ENCODE measurements at places on chromosomes 11 and 22.

DNA sequence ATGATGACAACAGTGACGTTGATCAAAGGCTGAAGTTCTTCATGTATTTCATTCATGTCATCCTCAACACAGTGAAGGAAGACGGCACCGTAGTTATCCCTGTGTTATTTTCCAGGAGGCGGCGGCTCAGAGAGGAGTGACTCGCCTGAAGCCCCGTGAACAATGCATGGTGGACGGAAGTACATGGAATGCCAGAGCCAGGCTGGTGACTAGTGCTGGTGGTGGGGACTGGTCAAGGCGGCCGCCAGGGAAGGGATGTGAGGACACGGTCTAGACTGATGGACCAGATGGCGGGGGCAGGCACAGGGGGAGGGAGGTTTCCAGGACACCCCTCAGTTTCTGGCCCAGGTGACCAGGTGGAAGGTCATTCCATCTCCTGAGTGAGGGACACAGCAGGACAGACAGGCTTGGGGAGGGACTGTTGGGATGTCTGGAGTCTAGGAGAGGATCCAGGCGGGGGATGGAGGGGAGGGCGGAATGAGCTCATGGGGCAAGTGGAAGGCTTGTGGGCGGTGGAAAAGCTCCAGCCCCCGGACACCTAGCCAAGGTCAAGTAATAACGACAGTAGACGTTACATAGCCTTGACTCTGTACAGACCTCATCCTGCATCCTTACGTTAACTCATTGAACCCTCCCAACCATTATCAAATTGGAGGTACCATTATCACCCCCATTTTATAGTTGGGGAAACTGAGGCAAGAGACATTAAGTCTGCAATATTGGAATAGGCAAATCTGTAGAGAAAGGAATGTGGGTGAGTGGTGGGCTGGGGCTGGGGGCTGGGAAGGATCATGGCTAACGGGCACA is 16.0 kb upstream of the PICK1 start:
- no peak for DNase-seq

GRCh38 chr11:40295466-40295865 is 1164.0 kb downstream of the LRRC4C start:
- DNase-seq: no peak

GRCh38 chr11:76672431-76673175 is 2.1 kb upstream of the LRRC32 start:
- DNase-seq: no peak

DNA sequence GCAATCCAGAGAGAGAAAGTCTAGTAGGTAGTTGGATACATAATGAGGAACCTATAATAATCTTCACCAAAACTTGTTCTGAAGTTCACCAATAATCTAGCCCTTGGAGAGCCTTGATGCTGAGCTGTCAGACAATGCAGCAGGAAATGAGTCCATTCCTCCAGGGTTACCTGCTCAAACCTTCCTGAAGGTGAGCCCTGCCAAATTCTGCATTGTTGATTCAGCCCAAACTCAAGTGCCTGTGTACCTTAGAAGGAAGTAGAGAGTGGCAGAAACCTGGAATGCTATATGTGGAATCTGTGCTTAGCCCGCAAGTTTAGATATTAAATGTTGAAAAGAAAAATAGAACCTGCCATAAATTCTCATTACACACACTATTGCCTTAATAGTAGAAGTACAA is 77.4 kb upstream of the SPON1 start:
- DNase-seq: no peak

DNA sequence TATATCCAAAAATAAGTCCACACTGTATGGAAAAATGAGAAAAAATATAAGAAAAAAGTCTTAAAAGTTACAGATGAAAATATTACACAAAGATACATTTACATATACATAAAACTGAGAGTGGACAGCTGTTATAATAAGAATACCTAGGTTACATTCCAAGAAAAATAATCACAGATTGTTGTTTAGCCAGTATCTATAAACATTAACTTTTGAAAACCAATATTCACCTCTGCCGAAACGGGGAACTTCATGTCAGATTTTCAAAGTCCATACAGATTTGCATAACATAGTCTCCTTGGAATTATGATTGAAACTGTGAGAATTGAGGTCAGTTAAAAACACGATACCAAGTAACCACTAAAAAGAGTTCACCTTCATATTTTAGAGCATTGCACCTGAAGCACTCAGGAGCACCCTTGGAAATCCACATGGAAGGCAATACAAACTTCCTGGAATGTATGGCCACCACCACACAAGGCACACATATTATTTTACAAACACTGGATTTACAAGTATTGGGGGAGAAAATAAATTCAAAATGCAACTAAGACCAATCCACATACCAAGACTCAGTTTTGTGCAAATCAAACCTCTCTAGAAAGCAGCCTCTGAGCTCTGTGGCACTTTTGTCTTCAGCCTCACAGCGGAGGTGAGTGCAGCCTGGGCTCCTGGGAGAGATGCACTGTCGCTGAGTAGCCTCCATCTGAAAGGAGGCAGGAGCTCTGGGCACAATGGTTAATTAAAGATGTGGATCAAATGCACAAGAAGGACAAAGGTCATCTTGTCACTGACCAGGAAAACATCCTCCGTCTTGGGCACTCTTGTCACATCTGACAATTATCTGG is 34.4 kb downstream of the ZNF195 start:
- DNase-seq: no peak

DNA sequence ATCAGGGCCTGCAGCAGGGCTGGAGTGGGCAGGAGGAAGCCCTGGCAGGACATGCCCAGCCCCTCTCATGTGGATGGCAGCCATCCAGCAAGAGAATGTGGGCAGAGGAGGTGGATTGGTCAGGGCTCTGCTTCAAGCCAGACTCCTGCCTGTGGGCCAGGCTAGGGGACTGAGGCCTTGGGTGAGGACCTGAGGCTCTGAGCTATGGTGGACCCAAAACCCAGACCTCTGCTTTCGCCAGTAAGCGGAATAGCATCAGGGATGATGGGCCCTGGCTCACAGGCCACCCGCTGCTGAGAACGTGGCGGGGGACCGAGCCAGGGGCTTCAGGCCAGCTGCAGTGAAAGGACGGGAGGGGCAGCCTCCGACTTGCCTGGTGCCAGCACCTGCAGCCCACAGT is 57.4 kb downstream of the LINC01488 start:
- no peak for DNase-seq

DNA sequence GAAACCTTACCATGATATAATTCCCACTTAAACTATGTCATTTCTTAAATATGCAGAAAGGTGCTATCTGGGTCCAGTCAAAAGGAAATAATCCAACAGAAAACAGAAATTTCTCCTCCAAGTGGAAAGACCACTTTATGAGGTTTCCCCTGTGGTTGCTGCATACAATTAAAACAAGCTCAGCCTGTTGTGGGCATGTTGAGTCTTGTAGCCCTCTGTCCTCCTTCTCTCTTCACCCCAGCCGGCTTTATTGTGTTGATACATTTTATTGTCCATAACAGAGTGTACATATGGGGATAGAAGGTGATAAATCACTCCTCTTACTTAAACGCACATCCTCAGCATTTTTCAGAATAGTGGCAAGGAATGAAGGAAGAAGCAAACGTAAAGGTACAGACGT is 126.0 kb upstream of the MTNR1B start:
- no peak for DNase-seq

DNA sequence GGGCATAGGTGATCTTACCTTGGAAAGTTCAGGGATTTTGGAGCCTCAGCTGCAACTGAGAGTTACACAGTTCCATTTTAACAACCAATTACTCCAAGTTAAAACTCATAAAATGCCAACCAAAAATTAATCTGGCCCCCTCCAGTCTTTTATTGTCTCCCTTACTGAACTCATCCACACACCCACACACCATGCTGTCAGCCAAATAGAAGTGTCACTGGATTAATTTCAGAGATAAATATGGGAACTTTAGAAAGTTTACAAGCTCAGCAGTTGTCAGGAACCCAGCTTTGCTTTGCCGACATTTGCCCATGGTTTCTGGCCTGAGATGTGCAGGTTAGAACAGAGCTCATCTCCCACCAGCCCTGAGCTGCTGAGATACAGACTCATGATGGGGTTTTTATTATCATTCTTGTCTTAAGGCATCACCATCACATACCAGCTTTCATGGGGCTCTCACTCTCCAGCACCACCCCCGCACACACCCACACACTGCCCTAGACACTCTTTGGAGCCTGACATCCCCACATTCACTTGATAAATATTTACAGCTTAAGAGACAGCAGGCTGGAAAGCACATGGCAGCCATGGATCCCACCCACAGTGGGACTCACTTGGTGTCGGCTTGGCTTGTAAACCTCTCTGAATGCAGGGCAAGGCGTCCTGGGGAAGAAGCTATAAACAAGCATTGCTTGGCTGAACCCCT is 23.7 kb upstream of the CTR9 start:
- DNase-seq: no peak

- DNase-seq: no peak
Measured at GRCh38 chr22:31230155-31230870, 18.2 kb downstream of the LIMK2 start.

DNA sequence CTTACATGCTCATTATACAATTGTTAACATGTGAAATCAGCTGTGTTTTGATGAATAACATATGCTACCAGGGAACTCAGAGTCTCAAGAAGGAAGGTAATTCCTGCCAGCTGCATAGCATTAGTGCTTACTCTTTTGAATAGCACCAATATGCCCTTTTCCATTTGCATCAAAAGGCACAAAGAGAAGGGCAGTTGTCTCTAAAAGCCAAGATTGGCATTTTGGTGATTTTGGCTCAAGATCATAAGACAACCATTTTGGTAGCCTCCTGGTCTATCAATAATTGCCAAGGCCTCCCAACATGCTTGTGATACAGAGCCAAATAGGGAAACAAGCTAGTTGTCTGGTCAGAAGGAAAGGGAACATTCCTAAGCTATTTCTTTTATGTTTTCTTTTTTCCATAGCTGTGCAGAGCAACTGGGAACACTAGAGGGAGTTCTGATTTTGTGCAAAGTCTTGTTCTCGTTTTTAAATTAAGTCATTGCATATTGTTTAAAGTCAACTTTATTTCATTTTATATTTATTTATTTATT is 416.7 kb upstream of the CHORDC1 start:
- peak; percentile 33 for DNase-seq
